Frontal cortex (tissue), 4 donors: ENCODE measurements at places on chromosomes 2 and 18. TPM values are rescaled to one million over a fixed set of nuclear protein-coding genes. Genes with fewer than 3 reads are reported as not detected.

- peak; percentile 21 for DNase-seq
These were observed 852 bp downstream of the POLI start for GRCh38 chr18:54269893-54270844.

Gene TXNDC2
- not detected for total RNA-seq

Gene SUPT7L
- 24.5 TPM for total RNA-seq

- DNase-seq: no peak
These were observed 73.8 kb downstream of the SPTBN1 start for GRCh38 chr2:54529935-54530334.

Gene TTC39C
- 54.2 TPM for total RNA-seq

DNA sequence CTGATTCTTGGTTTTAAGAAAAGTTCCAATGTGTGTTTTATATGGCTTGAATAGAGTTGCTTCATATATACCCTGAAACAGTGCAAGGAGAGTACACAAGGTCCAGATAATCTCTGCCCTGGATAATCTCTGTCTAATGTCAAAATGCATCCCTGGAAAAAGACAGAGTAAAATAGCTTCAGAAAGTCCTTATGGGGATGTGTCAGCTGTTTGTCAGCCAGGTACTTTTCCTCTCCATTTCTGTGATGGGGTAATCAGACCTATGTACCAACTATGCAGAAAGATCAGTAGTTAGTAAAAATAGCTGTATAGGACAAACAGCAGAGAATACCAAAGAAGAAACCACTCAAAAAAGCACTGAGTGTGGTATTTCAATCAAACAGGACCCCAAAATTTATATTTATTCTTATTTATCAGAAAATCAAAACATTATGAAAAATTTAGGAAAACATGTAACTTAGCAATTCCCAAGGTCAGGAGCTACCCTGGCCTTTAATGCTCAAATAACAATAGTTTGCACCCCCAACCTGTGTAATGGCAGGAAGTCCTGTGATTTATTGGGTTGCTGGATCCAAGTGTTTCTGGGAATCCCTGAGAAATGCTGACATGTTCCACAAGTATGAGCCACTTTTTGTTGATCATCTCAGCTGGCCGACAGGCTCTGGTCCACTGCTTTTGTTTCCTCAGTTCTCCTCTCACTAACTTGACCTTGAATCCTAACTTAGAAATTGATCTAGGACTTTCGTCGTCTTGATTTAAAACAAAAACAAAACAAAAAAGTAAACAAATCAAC is 69.6 kb downstream of the MDH1 start:
- no peak for DNase-seq

- DNase-seq: no peak
These were observed 56.0 kb upstream of the RBM44 start for GRCh38 chr2:237742614-237743013.

Gene MTLN
- total RNA-seq: 39.1 TPM

DNA sequence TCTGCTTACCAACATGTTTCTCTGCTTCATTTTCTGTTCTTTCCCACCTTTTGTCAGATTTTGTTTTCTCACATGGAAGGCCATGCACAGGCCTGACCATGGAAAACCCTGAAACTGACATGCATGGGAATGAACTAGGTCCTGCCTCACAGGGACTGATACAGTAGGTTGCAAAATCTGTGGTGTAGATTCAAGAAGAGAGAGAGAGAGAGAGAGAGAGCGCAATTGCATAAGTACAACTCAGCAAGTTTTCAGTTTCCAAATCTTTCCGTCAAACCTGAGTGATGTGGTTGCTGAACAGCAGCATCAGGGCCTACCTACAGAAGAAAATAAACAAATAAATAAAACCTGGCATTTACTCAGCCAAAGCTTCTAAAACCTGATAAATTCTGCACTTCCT is 87.5 kb upstream of the RNF152 start:
- no peak for DNase-seq

Gene LBX2
- not detected for total RNA-seq

Gene GRB14
- 15.1 TPM for total RNA-seq

Gene CXCR4
- 68.5 TPM for total RNA-seq

Gene CLEC4F
- total RNA-seq: not detected

Gene CPLX4
- total RNA-seq: not detected

DNA sequence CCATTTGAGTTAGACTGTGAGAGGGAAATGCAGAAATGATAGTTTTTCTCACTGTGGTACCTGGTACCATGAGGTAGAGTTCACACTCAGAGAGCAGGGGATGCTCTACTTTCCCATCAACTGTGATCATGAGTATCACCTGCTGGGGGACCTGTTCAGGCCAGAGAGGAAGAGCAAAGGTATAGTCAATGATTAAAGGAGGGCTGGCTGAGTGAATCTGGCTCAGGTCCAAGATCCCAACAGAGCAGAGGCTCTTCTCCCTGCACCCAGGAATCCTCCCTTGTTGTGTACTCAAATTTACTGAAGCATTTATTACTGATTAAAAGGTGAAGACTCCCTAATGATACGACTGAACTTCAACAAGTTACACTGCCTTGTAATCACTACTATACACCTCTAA is 104.6 kb upstream of the CHRNA1 start:
- no peak for DNase-seq

Gene FNDC4
- total RNA-seq: 45.7 TPM

Gene NXPH2
- 25.7 TPM for total RNA-seq

DNA sequence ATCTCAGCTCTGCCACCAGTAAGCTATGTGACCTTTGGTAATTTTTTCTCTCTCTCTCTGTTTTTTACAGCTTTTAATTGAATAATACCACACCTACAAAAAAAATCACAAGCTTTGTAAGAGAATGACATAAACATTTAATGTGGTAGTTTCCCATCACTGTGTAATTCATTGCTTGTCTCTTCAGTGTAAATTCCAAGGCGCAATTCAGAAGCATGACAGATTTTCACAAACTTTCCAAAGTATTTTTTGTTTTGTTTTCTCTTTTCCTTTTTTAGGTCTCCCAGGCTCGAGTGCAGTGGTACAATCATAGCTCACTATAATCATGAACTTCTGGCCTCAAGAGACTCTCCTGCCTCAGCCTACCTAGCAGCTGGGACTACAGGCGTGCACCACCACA is 25.0 kb upstream of the PPM1B start:
- DNase-seq: no peak

DNA sequence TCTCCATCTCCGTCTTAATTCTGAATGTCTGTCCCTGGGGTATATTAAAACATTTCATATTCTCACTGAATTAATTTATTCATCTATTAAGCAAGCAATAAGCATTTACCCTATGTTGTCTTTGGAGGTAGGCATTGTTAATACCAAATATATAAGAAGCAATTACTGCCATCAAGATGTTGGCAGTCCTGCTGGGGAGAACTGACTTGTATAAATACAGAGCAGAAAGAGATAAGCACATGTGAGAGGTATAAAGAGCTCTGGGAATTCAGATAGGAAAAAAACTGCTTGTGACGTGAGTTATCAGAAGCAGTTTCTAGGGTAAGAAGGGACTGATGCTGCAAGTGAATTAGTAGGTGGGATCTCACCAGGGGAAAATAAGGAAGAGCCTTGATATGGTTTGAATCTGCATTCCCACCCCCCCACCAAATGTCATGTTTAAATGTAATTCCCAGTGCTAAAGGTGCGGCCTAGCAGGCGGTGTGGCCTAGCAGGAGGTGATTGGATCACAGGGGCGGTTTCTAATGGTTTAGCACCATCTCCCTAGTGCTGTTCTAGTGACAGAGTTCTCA is 286.8 kb downstream of the RAD51AP2 start:
- no peak for DNase-seq

Gene UGT1A8
- not detected for total RNA-seq

Gene CD8B2
- under 0.01 TPM for total RNA-seq

Gene KATNAL2
- 3.7 TPM for total RNA-seq

GRCh38 chr2:197293252-197294007 is 17.1 kb downstream of the ANKRD44 start:
- DNase-seq: no peak

GRCh38 chr18:32093523-32093922 is 1.8 kb downstream of the RNF138 start:
- DNase-seq: no peak

GRCh38 chr2:760001-760400 is 82.8 kb upstream of the TMEM18 start:
- no peak for DNase-seq

DNA sequence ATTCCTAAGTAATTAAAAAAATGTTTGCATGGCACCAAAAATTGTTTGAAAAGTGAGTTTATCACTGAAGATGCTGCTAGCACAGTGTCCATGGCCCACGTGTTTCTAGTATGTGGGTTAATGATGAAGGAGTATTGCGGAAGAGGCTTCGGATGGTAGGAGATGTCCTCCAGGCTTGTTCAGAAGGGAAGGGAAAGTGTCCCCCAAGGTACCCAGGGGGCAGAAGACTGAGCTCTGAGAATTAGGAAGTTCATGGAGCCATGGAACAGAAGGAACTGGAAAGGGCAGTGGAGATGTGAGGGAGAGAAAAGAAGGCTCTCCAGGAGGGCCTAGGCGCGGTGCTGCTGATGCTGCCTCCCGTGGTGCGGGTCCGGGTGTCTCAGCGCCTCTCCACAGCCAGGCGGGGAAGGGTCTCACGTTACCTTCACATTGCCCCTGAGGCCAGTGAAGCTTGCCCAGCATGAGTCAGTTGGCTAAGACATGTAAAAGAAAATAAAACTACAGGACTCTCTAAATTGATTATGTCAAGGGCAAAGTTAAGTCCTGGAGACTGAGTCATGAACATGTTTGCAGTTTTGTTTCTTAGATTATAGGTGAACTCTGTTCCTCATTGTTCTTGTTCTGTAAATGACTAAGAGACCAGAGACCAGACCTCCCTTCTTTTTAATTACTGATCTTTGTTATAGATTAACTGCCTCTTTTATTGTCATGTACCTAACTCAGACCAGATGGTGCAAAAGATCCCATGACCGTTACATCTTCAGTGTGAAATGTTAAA is 89.0 kb downstream of the MTCL1 start:
- no peak for DNase-seq

Gene AGAP1
- 27.3 TPM for total RNA-seq

DNA sequence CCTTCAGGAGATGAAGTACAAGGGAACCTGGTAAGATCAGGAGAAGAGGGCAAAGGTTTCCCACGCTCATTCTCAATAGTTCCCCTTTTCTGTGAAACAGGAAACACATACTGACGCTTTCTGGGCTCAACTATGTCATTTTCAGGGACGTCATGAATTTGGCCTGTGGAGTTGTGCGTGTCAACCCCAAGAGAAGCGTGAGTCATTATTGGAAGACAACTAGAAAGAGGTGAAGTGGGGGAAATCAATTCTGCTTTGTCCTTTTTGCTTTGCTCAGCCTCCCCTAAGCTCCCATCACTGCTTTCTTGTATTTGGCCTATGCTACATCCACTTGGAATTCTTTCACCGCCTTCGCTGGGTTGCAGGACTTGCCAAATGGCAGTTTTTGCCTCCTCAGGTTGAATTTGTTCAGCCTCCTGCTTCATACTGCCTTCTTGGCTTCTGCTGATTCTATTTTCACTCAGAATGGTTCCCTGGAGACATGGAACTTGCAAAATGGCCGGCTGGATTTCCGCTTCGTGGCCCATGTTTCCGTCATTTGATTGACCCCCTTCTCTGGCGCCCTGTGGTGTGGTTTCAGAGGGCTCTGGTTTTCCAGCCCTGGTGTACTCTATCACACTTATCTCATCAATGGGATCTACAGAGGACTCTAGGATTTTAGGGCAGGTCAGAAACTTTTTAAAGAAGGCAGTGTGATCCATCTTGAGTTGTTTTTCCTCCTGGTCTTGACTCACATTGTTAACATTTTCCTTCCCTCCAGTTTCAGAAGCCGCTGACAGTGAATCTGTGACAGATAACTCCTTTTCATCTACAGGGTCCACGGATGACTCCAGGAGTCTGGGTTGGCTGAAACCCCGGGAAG is 93.3 kb downstream of the ALPK2 start:
- DNase-seq: no peak

Gene ANKRD29
- total RNA-seq: 2.4 TPM

DNA sequence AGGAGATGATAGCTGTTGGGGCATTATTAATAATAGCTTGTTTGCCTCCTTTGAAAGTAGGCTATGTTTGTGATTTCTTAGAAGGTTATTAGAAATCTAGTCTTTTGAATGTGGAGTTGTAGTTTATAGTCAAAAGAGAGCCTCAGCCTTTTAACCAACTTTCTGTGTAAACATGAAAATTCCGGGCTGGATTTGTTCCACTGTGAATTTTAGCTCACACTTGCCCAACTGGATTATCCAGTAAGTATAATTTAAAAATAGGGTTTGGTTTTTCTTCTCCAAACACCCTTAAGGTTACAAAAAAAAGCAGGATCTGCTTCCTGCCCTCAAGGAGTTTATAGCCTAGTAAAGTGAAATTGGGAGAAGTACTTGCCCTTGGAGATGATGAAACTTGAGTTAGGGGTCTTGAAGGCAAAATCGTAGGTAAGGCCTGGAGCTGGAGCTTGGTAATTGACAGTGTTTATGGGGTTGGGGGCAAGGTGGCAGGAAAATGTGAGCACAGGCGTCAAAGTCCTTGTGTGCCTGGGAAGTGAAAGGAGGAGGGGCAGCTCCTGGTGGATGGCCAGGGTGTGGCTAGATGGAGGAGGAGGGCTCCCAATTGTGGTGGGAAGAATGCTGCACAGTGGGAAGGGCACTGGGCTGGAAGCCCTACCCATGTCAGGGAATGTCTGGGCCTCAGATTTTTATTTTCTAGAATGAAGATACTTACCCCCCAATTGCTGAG is 21.3 kb downstream of the ITGA6 start:
- no peak for DNase-seq
